Mesendoderm (in vitro differentiated cells): ENCODE measurements at places on chromosomes 6 and 20.

DNA sequence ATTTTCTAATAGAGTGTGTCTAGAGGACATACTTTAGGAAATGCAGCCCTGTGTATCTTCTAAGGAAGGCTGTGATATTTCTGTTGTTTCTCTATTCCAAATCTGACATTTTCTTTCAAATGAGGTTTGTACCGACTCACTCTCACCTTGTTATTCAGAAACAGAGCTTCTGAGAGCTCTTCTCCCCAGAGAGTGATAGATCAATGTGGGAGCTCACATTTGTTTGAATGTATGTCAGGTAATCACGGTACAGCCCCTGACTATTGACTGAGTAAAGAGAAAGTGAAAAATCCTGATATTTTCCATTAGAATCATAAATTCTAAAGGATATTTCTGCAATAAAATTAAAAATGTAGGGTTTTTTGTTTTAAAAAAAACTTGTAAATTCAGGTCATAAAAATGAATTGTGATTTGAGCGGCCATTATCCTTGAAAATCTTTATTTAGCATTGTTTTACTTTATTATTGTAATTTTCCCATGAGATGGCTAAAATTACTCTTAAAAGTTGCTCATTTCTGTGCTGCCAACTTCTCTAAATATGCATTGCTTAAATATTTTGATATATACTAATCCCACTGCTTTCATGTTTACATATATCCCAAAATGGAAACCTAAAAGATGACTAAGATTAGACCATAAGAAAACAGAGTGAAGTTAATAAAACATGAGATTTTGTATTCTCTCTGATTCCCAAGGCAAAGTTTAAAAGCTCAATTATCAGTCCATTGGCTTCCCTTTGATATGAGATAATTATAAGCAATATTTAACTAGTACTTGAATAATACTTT is 1226.8 kb upstream of the CITED2 start:
- no peak for DNase-seq
- no peaks in the 10 kb centered on the region for H3K4me1 ChIP-seq
- H3K27me3 ChIP-seq = no peaks in the 10 kb centered on the region
- H3K4me3 ChIP-seq = no peak overlapping the region
- no peak overlapping the region for H3K27ac ChIP-seq
- no peaks in the 10 kb centered on the region for H3K36me3 ChIP-seq

- H3K4me1 ChIP-seq = no peaks in the 10 kb centered on the region
- DNase-seq = peak; percentile 57
- H3K4me3 ChIP-seq = no peak overlapping the region
- no peak overlapping the region for H3K27ac ChIP-seq
- H3K36me3 ChIP-seq = no peaks in the 10 kb centered on the region
Observed at GRCh38 chr6:5781966-5782556, 224.7 kb downstream of the NRN1 start.

DNA sequence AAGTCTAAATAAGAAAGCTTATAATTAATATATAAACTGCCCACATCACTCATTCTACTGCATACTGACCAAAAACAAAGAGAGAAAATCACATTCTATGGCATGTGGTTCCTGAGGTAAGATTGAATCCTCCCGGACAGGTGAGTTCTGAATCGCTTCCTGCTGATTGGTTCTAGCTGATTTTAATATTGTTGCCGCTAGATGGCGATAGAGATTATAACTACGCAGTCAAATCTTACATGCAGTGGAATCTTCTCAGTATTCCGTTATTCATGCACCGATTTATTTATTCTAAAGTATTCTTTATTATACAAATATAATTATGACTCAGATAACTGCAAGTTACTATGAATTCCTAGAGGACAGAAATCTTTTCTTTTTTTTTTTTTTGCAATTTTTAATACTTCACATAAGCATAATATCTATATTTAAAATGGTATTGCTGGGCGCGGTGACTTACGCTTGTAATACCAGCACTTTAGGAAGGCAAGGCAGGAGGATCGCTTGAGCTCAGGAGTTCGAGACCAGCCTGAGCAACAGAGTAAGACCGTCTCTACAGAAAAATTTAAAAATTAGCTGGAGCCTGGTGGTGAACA is 24.2 kb upstream of the TMX4 start:
- H3K4me1 ChIP-seq = no peaks in the 10 kb centered on the region
- DNase-seq = peak; percentile 63
- H3K4me3 ChIP-seq = no peak overlapping the region
- H3K27me3 ChIP-seq = no peaks in the 10 kb centered on the region

DNA sequence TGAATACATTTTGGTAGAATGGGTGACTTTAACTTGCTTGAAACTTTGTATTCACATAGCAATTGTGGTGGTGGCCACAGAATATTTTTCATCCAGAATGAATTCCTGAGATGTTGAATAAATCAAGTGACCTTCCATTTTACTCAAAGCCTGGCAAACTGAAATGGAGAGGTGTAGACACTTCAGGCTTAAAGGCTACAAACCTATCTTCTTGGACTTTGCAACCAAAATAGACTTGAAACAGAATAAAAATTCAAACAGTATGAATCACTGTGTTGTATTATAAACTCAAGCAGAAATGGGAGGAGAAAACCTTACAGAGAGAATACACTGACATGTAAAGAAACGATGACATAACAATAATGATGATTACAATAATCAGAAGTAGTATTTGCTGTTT is 371.6 kb downstream of the BCKDHB start:
- H3K4me3 ChIP-seq = no peak overlapping the region
- no peaks in the 10 kb centered on the region for H3K4me1 ChIP-seq
- no peak overlapping the region for H3K27ac ChIP-seq
- DNase-seq = no peak
